ENCODE measurements at places on chromosomes 5 and 9.

- DNase-seq = no peak
These were observed 207.2 kb downstream of the ENC1 start for GRCh38 chr5:74433255-74433895.

- no peak for DNase-seq
These were observed 36.7 kb upstream of the SHC3 start for GRCh38 chr9:89215342-89215741.

- DNase-seq = no peak
These were observed 302.6 kb downstream of the KIF4B start for GRCh38 chr5:155316070-155316714.

DNA sequence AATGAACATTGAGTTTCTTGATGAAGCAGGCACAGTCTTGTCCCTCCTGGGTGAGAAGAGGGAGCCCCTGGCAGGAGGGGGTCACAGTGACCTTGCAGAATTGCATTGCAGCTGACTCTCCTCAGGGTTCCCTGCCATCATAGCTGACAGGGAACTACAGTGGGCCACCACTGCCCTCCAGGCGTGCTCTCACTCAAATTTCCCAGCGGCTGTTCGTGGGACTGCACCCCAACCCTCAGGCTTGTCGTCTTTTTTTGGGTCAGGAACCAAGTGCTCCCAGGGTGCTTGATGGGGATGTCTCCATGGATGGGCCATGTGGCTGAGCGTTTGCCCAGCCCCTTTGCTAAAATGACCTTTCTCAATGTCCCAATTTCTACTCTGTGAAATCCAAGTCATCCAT lies 215.8 kb downstream of the MELK start:
- DNase-seq = no peak

- no peak for DNase-seq
These were observed 53.4 kb upstream of the STXBP1 start for GRCh38 chr9:127558581-127559246.

DNA sequence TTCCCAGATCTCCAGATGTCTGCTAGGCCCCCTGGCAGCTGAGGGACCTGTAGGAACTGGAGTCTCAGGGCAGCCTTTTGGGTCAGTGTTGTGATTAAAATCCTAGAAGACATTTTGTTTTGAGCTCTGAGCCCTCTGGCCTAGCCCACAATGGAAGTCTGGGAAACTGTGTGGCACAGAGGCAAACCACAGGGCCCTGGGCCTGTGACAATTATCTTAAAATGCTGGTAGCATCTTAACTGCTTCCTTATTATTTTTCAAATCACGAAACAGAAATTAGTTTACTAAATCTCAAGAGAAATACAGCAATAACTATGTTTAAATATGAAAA lies 125.5 kb downstream of the STARD4 start:
- no peak for DNase-seq

DNA sequence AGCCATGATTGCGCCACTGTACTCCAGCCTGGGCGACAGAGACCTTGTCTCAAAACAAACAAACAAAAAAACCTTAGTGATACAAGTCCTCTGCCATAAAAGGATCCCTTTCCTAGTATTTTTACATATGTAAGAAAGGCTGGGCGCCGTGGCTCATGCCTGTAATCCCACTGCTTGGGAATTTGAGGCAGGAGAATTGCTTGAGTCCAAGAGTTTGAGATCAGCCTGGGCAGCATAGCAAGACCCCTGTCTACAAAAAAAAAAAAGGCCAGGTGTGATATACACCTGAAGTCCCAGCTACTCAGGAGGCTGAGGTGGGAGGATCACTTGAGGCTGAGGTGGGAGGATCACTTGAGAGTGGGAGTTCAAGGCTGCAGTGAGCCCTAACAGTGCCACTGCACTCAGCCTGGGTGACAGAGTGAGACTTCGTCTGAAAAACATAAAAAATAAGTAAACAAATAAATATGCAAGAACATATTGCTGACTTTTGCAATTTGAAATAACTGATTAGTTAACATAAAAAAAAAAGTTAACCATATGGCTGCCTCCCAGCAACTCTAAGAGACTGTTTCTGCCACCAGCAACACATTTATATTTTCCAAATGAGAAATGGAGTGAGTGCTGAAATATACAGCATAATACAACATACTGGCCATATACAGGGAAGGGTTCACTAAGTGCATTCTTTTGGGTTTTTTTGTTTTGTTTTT lies 6.9 kb downstream of the ZNF367 start:
- DNase-seq = no peak

DNA sequence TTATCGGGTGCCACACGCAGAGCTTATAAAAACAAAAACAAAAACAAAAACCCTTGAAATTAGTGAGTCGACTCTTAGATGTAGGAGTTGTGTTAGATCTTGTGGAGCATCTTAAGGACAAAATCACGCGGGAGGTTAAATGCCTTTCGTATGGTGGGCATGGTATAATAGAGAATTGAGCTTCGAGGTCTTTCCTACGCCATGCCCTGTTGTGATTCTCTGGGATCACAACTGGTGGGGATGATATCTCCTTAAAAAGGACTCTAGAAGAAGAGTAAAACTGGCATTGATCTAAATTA lies 773 bp upstream of the ELL2 start:
- DNase-seq = no peak

GRCh38 chr5:98638701-98639100 lies 134.8 kb upstream of the RGMB start:
- peak; percentile 86 for DNase-seq

DNA sequence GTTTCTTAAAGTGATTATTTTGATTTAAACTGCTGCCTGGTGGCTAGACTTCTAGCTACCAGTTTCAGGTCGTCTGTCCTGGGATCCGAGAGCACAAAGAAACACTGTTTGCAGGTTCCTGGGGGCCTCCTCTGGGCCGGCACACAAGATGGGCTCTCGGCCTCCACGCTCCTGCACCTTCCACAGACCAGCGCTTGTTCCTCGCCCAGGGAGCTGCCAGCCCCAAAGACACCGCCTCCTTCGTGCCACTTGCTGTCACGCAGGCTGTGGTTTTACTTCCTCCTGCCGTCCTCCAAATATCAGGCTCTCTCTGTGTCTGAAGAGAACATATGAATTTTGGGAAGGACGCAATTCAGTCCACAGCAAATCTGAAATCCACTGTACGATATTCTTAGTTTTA lies 105.8 kb downstream of the ROR2 start:
- no peak for DNase-seq

DNA sequence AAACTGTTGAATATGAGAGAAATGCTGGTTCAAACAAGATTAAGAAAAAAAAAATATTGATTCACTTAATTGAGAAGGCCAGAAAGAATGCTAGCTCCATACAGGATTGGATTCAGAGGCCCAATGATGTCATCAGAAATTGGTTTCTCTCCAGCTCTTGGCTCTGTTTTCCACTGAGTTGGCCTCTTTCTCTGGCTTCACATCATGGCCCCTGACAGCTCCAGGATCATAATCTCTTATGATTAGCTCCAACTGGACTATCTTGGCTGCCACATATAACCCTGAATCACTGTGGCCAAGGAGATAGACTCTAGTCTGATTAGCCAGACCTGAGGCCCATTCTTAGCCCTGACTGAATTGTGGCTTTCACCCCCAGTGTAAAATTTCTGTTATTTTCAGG lies 244.7 kb upstream of the GRAMD2B start:
- DNase-seq = peak; percentile 2

DNA sequence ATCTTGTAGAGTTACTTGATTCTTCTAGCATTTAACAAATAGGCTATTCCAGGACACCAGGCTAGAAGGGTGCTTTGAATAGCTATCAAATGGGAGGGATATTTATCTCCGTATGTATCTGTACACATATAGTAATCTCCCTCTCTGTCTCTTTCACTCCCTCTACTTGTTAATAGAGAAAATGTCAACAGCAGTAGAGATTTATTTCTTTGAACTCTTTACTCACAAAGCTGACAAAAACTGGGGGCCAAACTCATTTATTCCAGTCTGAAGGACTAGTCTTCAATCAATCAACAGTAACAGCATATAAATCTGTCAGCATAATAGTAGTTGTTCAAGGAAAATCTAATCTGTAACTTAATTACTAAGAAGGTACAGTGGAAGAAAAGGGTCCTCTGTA lies 78.2 kb upstream of the FER start:
- DNase-seq = no peak

DNA sequence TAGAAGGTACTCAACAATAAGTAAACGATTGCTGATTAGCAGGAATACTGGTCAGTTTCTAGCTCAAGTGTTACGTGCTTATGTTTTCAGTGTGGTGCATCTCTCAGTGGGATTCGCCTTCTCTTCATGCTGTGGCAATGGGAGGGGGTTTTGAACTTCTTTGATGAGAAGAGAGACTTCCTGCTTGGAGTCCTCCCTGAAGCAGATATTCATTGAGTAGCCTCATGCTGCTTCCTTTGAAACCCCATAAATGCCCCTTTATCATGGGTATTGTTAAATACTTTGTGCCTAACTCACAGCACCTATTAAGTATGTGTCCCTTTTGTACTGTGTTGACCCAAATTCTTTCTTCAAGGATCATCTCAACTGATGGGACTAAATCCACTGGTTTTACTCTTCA lies 116.5 kb downstream of the DOCK8 start:
- DNase-seq = no peak

DNA sequence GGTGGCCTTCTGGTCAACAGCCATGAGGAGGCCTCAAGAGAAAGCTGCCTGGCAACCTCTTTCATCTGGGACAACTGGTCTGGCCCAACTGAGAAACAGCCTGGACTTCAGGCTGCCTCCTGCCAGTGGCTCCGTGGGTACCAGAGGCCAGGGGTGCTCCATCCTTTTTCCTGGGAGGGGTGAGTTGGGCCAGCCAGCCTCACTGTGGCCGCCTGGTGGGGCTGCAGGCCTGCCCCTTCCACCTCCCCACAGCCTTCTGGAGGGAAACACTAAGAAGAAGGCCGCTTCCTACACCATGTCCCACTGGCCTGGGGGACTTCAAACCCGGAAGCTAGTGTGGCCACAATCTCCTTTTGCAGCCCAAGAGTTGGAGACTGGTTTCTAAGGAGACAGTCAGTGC lies 13.8 kb upstream of the NKD2 start:
- DNase-seq = no peak

DNA sequence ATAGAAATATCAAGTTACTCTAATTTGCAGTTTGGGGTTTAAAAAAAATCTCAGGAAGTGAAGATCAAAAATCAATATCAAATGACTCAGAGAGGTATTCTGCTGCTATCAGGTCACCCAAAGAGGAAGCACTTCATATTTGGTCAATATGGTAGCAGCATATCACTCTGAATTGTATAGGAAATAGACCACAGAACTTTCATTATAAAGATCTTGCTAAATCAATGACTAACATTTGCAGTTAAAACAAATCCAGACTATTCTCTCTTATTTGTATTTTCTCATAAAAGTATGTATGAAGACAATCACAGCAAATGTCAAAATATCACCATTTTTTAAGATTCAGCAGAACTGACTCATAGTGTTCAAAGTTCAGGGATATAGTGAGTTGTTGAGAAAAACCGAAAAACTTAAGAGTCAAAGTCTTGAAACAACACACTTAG lies 105.8 kb upstream of the PCSK1 start:
- no peak for DNase-seq

- no peak for DNase-seq
These were observed 232.6 kb upstream of the ADAMTS16 start for GRCh38 chr5:4907571-4907970.

DNA sequence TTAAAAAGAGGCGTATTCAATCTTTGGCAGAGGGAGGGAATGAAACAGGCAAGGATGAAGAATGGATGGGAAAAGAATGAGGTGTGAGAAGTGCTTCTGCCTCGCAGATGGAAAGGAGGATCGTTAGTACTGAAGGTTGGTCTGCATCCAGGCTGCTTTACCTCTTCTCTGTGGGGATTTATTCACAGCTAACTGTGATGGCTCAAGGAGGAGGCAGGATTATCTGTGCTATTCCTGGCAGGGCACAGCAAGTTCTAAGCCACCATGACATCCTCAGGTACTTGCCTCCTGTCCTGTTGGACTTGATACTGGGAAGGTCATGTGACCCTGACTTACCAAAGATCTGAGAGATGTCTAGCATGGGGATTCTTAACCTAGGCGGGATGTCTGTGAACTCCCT lies 84.3 kb downstream of the GDNF start:
- no peak for DNase-seq

DNA sequence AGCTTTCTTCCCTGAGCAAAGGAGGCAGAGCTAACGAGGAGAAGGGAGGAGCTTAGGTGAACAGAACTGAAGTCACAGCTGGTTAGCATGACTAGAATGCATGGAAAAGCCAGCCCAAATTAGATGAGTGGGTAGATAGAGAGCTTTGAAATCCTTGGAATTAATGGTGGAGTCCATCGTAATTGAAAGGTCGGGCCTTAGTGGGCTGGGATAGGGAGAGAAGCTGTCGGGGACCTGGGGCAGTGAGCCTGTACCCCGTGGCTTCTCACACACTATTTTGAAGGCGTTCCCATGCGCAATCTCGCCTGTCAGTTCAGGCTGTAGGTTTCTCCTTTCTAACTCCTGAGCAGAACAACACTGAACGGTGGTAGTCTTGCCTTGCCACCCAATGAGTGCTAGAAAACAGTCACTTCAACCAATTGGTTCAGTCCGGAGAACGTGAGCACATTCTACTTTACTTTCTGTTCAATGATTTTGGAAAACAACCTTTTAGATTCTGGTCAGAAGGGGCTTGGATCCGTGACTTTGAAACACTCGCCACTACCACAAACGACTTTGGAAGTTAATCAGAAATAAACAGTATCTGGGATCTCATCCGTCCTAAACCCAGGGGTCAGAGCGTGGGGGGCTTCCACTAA lies 655 bp upstream of the RAI14 start:
- DNase-seq = peak; percentile 78

DNA sequence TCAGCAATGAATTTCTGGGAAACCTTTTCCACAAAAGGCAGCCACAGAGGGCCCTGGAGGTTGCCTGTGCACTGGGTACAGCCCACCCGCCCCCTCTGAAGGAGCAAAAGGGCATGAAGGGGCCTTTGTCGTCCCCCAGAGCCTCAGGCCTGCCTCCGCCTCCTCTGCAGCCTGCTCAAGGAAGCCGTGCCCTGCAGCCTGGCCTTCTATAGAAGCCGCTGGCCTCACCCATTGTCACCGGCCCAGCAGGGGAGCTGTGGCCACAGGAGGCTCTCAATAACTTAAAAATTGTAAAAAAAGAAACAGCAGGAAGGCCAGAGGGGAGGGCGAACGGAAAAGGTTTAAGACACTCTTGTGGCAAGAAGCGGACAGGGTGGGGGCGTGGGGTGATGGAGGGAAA lies 213.3 kb downstream of the IRX2 start:
- no peak for DNase-seq

DNA sequence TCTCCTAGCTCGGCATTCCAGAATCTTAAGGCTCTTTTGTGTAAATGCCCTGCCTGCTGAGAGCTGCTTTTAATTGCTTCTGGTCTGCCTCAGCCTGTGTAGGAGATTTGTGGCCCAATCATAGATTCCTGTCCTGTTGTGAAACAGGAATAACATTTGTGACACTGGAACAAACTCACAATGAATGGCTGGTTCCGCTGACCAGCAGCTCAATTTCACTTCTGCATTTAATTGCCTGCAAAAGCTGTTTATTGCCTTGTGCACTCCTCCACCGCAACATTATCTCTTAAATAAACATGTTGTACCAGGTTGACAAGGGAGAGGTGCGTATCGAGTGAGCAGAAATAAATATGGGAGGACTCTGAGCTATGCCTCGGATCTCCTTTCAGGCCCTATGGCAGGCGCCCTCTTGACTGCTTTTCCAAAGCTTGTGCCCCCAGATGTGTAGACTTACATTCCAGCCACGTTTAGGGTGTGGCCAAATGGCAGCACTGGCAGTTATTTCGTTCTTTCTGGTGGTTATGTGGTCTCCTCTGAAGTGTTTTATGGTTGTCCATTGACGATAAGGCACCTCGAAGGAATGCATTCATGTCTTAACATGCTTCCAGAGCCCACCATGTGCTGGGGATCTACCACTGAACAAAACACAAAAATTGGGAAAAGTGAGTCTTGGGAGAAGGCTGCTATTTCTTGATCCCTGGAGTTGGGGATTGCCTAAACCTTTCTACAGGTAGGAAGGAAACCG lies 58.1 kb downstream of the DMRT1 start:
- no peak for DNase-seq

Data from AG04449 (cell line).